Mammary epithelial cell (primary cell): ENCODE measurements at places on chromosomes 3 and 15.

GRCh38 chr3:8421267-8421666 is 80.4 kb upstream of the LMCD1 start:
- DNase-seq, result no peak

DNA sequence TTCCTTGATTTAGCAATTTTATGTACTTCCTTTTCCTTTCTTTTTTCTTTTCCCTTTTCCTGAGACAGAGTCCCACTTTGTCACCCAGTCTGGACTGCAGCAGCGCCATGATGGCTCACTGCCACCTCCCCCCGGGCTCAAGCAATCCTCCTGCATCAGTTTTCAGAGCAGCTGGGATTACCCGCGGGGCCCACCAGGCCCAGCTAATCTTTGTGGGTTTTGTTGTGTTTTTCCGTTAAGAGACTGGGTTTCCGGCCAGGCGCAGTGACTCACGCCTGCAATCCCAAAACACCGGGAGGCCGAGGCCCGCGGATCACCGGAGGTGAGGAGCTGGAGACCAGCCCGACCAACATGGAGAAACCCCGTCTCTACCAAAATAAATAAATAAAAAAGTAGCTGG is 17.7 kb downstream of the GOLGA8S start:
- DNase-seq, result no peak

- no peak for DNase-seq
These were observed 82.4 kb downstream of the CCNL1 start for GRCh38 chr3:157077565-157077991.

- no peak for DNase-seq
These were observed 24.2 kb downstream of the NBEAL2 start for GRCh38 chr3:47003461-47004368.

GRCh38 chr3:4984511-4984864 is 5.3 kb downstream of the BHLHE40 start:
- no peak for DNase-seq

- DNase-seq, result no peak
These were observed 96.5 kb downstream of the ARHGEF26 start for GRCh38 chr3:154217671-154218070.

DNA sequence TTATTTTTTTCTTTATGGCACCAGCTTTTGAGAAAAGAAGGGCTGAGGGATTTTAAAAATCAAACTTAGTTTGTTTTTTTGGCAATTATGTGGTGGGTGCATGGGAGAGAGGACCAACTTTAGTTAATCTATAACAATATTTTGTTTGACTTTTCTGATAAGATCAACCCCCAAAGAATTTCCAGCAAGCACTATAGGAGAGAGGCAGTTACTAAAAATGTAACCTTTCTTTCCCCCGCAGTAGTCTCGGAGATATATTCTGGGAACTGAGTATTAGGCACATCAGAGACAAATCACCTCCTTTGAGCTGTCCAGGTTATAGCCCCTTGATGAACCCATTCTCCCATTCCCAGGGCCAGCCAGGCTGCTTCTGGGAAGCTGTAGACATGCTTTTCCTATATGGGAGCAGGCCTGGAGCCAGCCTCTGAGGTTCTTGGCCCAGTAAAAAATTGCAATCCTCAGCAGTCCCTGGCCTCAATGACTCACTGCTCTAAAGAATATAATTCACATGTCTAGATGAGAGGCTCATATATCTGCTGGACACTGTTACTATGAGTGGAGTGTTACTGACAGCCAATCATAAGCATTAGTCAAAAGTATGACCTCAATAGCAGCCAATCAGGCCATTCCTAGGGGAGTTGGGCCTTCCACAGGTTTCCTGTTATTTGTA is 138.3 kb upstream of the AGBL1 start:
- DNase-seq, result peak; percentile 65

DNA sequence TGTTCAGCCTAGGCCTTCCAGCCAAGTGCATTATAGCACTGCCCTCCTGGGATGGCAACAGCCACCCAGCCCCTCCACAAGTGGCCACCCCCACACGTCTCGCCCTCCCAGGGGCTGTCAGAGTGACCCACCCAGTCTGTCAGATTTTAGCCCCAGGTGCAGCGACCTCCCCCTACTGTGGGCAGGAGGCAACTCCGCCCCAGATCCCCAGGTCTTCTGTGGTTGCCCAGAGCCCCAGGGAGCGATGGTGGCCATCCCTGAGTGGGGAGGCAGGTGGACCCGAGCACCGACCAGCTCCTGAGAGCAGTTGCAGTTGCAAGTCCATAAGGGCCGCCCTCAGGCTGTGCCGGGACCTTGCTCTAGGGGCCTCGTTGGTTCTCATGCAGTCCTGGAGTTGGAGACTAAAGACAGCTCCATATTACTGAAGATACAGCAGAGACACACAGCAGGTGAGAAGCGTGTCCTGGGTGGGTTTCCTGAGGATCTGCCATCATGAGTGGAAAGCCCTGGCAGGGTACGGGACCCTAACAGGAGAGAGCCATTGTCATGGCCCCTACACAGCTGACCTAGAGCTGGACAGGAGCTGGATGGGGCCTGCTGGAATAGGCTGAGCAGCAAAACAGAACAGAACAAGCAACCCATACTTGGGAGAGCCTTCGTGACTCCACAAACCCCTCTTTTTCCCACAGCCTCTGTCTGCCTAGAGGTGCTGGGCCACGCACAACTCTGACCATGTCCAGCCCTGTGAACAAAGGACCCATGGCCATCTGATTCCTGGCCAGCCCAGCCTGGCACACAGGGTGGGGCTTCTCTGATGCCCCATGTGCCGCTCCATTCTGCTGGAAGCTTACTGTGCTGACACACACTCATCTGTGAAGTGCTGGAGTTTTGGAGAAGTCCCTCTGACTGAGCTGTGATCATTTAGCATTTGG is 110.3 kb upstream of the ALDH1A3 start:
- no peak for DNase-seq

GRCh38 chr3:193782747-193783146 is 189.7 kb downstream of the OPA1 start:
- no peak for DNase-seq

GRCh38 chr3:104785947-104786346 is 580.8 kb upstream of the ALCAM start:
- no peak for DNase-seq

GRCh38 chr3:47128137-47128536 is 35.8 kb downstream of the SETD2 start:
- DNase-seq, result peak; percentile 38

DNA sequence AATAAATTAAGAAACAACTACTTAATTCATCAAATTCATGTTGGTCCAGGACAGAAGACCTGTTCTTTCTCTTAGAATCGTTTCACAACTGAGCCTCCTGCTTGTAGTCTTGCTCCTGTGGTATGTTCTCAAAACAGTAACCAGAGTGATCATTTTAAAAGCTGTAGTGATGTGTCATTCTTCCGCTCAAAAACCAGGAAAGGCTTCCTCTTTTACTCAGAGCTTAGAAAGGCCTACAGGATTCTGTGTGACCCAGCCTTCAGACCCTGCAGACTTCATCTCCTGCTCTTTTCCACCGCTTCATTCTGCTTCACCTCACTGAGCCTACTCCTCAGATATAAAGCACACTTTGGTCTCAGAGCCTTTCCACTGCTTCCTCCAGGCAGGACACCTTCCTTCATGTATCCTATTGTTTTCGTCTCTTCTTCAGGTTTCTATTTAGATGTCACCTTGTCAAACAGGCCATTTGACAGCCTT is 22.7 kb downstream of the ST6GAL1 start:
- peak; percentile 36 for DNase-seq

GRCh38 chr15:58690703-58691102 is 58.8 kb downstream of the ADAM10 start:
- no peak for DNase-seq

- peak; percentile 91 for DNase-seq
These were observed 85.2 kb upstream of the PPIB start for GRCh38 chr15:64247906-64248541.

- no peak for DNase-seq
These were observed 27.3 kb downstream of the KLF13 start for GRCh38 chr15:31353931-31354330.

GRCh38 chr15:71705151-71705550 is 105.2 kb upstream of the NR2E3 start:
- DNase-seq, result peak; percentile 29

GRCh38 chr3:46324036-46324435 is 29.9 kb upstream of the CCR2 start:
- DNase-seq, result no peak
